Osteoblast (primary cell): ENCODE measurements at places on chromosomes 4 and X. TPM values are rescaled to one million over a fixed set of nuclear protein-coding genes. Genes with fewer than 3 reads are reported as not detected.

The DMRTC1 gene
- not detected in 2 replicates for total RNA-seq

The CXXC4 gene
- not detected in 2 replicates for total RNA-seq

- DNase-seq: no peak
Measured at GRCh38 chrX:13808293-13808692, 8.6 kb downstream of the GPM6B start.

- DNase-seq: peak; percentile 99
Measured at GRCh38 chr4:3480528-3481112, 17.5 kb downstream of the DOK7 start.

DNA sequence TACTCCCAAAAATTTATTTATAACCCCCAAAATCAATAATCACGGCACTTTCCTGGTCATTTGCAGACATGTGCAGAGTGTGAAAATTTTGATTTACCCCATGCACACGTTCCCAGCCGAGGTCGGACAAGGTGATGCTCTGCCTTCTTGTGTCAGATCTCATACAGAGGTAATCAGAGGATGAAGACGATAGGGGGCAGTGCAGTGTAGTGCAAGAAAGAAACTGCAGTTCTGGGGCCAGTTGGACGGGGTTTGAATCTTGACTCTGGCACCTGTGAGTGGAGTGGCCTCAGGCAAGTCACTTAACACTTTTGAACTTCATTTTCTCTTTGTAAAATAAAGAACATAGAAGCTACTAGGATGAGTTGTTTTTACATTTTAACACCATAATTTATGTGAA is 88.4 kb downstream of the FRMPD3 start:
- no peak for DNase-seq

GRCh38 chr4:26836539-26836938 is 24.1 kb upstream of the STIM2 start:
- no peak for DNase-seq
